ENCODE measurements at places on chromosomes 1 and 21.

DNA sequence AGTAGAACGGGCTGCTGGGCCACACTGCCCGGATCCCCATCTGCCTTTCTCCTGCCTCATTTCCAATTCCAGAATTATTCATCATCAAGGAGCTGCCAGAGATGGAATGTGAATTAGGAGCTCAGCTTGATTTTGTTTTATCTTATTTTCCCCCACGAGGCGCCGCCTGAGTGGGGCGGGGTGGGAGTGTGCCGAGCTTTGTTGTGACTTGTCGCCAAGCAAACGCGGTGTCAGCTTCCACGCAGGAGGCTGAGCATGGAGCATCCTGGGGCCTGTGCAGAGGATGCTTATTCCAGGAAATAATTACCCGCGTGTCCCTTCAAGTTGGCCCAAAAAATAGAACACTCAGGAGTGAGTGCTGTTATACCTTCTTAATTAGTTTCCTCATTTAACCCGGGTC is 91.2 kb downstream of the HMGB4 start:
- no peak for DNase-seq

- DNase-seq: no peak
Measured at GRCh38 chr1:117627546-117628130, 21.8 kb downstream of the TENT5C start.

DNA sequence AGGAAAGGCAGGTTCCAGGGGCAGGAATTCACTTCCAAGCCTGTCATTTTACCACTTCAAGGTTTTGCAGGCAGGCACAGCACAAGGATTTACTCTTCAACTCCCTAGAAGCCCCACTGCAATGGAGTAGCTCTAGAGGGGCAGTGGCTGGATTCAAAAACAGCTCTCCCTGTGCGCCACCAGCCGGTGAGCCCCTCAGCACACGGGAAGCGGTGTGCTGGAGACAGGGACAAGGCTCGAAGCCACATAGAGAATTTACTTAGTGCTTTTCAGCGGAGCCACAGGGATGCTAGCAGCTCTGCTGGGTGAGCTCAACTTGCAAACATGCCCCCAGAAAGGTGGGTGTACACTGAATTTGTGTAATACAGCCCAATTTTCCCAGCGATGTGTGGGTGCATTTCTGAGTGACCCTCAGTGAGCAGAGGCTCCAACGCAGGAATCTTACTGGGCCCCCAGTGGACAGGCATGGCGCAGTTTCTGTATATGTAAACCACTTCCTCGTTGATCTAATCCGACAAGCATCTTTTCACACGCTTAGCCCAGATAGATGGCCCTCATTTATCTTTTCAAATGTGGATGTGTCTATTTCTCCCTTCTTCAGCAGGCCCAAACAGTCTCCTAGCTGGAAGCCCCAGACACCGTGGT is 10.9 kb downstream of the VWA5B1 start:
- no peak for DNase-seq

DNA sequence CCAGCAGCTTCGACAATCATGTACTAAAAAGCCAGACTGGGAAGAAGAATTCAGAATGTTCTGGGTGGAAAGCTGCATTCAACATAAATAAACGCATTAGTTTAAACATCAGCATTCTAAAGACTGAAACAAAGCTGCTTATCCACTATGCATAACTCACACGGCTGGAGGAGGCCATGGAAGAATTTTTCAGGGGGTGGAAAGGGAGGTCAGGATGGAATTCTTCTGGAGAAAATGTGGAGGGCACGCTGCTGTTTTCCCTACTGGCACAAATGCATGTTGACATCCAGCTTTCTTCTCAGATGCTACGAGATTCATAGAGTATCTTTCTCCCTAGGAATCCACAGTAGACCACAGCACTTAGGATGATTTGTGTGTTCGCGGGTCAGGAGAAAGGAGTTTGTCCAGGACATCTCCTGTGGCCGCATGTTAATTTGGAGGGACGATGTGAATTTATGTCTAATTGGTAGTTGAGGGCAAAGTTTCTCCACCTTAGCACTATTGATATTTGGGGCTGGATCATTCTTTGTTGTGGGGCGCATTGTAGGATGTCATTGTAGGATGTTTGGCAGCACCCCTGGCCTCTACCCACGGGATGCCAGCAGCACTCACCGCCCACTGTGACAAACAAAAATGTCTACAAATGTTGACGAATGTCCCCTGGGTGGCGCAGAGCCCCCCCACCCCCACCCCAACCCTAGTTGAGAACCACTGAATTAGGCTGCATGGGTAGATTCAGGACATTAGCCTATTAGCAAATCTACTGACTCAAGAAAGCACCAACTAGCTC is 86.5 kb upstream of the KAZN start:
- DNase-seq: no peak

DNA sequence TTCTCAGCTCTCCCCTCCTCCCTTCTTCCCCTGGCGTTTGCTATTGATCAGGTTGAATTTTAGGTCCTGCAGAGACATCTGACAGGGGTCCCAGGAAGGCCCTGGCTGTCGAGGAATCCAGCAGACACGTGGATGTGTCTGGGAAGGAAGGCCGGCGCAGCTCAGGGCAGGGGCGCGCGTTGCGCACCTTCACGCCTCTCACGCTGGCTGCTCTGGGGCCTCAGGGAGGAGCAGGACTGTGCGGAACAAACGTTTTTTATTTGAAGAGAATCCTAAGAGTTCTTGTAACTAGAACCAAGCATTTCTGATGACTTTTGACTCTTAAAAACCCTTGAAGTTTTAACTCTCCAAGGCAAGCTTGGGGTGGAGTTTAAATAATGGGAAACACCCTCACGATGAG is 54.2 kb downstream of the SLC37A1 start:
- DNase-seq: no peak

DNA sequence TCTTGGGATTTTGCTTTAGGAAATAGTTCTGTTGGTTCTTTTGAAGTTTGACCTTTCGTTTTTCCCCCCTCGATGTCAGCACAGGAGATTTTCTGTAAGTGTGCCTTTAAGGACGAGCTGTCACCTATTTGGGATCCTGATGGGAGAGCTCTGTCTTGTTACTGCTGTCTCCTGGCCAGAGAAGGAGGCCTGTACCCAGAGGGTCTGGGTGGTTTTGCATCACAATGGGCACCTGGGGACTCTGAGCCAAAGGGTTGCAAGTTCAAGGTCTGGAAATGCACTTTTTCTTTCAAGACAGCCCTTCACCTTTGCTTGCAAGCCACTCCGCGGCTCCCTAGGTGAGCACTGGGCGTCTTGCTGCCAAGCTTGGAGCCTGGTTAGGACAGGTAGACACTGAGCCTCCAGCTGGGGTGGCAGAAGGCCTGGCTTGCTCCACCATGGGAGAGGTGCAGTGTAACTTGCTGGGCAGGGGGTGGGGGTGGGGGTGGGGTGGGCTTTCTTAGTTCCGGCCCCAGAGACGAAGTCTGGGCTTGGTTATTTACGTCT is 2.9 kb downstream of the AJAP1 start:
- no peak for DNase-seq

DNA sequence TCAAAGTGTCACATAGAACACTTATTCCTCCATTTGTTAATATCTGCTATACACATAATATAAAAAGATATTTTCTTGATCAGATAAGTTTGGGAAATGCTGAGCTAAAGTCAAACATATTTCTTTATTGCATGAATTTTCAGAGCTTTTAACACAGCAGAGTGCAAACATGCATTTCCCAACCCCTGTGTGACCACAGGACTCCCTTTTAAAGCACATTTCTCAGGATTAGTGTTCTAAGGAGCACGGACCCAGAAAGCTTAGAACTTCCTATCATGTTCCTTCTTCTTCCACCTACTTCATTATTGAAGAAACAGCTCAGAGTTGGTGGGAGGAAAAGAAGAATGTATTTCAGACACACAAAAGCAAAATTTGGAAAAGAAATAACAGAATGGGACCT is 109.1 kb upstream of the CDC42BPA start:
- no peak for DNase-seq

DNA sequence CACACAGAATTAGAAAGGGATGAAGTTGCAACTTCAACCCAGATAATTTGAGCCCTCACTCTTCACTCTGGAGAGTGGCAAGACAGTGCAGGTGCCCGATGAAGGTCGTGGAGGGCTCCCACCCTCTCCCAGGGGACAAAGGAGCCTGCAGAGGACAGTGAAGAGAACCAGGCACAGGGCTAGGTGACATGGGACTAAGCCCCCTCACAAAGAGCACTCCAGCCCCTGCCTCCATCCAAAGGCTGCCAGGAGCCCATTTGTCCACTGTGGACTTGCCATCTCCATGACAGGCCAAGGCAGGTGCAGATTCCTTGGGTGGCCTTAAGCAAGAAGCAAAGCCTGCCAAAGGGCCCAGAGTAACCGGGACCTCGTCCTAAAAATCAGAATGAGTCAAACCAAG is 15.1 kb downstream of the ERRFI1 start:
- DNase-seq: no peak

DNA sequence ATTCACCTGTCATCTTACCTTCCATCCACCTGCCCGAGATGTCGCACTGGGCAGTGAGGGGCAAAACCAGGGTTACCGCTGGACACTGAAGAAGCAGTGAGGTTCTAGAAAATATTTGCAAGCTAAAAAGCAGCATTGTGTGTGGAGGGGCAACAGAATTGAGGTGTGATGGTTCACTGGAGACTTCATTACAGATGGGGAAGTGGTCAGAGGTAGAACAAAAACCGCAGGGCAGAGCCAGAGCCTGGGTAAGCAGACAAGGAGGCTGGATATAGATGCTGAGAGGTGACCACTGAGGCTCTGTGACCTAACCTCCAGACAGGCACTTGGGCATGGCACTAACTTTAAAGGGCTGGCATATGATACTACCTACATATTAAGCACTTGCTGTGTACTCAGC is 363.9 kb upstream of the PROX1 start:
- no peak for DNase-seq

- DNase-seq: no peak
Measured at GRCh38 chr1:26820784-26821269, 5.7 kb upstream of the ZDHHC18 start.

GRCh38 chr1:232655028-232655745 is 25.3 kb upstream of the SIPA1L2 start:
- DNase-seq: peak; percentile 57

- no peak for DNase-seq
Measured at GRCh38 chr1:163395790-163396189, 74.0 kb downstream of the NUF2 start.

DNA sequence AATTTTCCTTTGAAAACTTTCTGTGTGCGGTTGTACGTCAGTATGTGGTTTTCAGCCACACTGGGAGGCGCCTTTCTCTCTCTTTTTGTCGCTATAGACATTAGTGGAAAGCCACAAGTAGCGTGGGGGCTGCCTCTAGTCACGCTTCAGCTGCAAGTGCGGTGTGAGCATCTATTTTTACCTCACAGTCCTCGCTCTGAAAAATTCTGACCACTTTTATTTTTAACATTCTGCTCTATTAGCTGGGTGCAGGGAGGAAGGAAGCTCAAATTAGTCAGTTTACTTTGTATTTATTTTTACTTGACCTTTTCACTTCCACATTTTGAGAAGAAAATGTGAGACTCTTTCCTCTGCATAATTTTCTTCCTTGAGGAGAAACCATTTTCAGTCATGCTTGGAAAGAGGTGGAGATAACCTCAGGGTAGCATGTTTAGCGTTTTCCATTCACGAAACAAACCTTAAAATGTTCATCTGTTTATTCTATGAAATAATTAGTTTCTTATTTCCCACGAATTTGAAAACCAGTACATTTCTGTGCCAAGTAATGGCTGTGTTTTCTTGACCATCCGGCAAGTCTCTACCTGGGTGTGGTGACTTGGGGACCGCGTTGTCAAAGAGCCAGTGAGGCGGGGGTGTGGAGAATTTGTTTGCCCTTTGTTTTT is 35.6 kb downstream of the ADARB1 start:
- DNase-seq: no peak

DNA sequence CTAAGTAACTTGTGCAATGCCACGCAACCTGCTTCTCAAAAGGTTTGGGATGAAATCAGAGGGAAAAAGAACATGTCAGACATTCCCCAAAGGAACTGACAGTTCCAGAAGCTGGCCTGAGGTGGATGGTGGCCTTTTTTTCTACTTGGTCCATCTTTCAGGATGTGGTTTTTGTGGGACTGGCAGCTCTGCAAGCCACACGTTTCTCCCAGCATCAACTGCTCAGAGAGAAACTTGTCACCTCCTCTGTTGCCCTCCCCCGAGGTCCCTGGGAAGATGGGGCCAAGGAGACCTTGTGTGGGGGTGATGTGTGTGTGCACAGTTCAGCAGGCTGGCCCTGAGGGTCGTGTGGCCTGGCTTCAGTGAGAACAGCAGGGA is 2.5 kb upstream of the DHRS3 start:
- peak; percentile 65 for DNase-seq

GRCh38 chr1:38153066-38153777 is 106.6 kb upstream of the POU3F1 start:
- no peak for DNase-seq

GRCh38 chr1:248627971-248628844 is 6.7 kb downstream of the OR2T11 start:
- DNase-seq: no peak

- peak; percentile 62 for DNase-seq
Measured at GRCh38 chr1:19635646-19636045, 8.5 kb upstream of the NBL1 start.

DNA sequence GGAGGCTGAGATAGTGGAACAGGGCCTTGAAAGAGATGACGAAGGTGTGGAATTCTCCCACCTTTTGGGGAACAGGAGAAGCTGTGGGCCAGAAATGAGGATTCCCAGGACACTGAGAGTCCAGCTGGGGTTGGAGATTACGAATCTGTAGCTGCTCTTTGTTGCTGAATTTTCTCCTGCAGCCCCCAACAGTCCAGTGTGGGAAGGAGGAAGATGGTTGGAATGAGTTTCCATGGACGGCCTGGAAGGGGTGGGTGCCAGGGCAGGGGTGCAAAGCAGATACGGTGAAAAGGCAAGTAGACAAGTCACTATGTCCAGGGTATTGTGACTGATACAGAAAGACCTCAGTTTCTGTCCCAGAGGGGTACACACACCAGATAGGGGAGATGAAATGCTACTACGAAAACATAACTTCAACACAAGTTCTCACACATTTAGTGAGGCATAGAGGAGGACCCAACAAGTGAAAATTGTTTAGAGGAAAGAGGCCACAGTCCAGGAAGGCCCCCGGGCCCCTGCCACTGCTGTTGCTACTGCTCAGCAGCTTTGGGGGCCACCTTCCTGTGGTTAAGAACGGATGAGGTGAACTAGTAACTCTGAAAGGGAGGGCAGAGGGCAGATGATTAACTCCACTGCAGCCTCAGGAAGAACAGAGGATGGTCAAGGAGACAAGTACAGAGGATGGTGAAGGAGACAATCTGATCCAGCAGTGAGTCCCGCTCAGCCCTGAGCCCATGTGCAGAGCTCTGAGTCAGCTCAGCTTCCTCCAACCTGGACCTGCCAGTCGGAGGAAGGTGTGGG is 7.3 kb downstream of the CD244 start:
- DNase-seq: peak; percentile 27

GRCh38 chr1:163240705-163241104 is 38.0 kb upstream of the RGS5 start:
- DNase-seq: no peak

DNA sequence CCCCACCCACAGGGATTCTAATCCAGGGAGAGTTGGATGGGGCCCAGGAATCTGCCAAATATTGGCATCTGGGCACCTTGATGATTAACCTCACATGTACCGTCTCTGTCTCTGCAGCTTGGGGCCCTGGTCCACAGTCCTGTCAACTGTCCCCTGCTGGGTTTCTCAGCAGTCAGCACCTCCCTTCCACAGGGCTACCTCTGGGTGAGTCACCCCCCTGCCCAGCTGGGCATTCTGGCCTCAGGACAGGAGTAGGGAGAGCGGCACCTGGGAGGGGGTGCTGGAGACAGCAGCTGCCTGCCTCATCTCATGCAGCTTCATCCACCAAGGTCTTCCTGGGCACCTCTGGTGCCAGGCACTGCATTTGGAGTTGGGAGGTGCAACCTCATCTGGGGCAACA is 100.6 kb upstream of the ACTL8 start:
- peak; percentile 13 for DNase-seq

- DNase-seq: no peak
Measured at GRCh38 chr1:156485984-156486383, 14.6 kb downstream of the MEF2D start.

All from HT1080 (cell line).